ENCODE measurements at places on chromosomes 1 and 21. TPM values are rescaled to one million over a fixed set of nuclear protein-coding genes. Genes with fewer than 3 reads are reported as not detected.

DNA sequence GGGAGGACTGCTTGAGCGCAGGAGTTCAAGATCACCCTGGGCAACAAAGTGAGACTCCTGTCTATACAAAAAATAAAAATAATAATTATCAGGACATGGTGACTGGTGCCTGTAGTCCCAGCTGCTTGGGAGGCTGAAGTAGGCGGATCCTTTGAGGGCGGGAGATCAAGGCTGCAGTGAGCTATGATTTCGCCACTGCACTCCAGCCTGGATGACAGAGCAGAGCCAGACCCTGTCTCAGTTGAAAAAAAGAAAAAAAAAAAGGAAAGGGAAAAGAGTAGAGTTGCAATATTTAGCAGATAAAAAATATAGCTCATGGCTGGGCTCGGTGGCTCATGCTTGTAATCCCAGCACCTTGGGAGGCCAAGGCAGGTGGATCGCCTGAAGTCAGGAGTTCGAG is 3.3 kb upstream of the S1PR1 start:
- no peak for DNase-seq

- DNase-seq: no peak
Observed at GRCh38 chr1:229390130-229390529, 43.8 kb downstream of the ACTA1 start.

PDE4B gene
- 7.8 TPM for polyA plus RNA-seq

GIPC2 gene
- 20.7 TPM for polyA plus RNA-seq

- DNase-seq: no peak
Observed at GRCh38 chr21:33026443-33026858, 716 bp downstream of the OLIG2 start.

DNA sequence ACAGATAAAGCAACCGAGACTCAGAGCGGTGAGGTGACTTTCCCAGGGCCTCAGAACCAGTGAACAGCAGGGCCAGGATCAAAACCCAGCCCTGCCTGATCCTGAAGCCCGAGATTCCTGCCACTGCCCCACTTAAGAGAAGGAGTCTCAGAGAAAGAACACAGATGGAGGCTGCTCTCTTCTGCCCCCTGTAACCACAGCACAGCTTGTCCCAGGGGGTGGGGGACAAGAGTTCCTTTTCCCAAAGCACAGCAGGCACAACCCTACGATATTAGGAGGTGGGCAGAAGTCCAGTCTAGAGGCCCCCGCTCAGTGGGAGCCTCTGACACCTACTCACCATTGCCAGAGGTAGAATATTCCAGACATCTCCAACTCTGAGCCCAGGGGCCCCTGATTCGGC is 24.0 kb upstream of the VWA5B1 start:
- DNase-seq: no peak

- DNase-seq: no peak
Observed at GRCh38 chr21:40099809-40100208, 232.6 kb downstream of the PCP4 start.

GRCh38 chr1:53321776-53322602 is 5.9 kb downstream of the LRP8 start:
- DNase-seq: no peak

DNA sequence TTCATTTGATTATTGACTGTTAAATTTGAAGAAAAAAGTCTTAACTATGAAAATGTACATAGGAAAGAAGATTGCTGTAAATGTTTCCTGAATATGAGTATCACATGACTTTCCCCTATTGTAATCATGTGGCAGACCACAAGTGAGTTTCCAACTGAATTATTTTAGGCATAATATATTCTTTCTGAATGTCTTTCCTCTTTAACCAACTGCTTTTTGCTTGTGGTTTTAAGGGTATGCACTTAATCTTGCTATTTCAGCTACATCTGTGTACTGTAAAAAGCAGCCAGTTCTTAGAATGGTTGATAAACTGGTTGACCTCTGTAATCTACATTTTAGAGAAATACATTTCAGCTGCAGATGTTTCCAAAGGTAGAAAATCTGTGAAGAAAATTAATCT is 400.7 kb downstream of the NEGR1 start:
- DNase-seq: no peak
